SK-N-SH (cell line): ENCODE measurements at places on chromosomes 1 and 21.
A peak's percentile ranks its signal among the peaks of the same experiment; 100 is the strongest.

DNA sequence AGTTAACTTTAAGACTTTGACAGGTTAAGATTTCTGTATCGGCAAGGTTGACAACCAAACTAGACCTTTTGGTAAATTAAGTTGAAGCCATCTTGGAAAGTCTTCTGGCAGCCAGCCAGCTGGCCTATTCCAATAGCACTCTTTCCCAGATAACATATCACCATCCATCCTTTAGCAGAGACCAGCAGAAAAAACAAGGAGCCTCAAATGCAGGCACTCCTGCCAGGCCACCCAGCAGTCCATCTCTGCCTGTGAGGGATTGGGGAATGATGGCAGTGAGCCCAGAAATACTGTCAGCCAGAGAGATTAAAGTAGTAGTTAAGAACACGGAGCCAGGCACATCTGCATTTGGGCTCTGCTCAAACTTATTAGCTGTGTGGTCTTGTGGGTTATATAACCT, 19.4 kb downstream of the ZBTB40 start:
- peak; percentile 81 for DNase-seq

- no peak for DNase-seq
These were observed 10.7 kb downstream of the SLC9A1 start for GRCh38 chr1:27144049-27144748.

GRCh38 chr1:111602302-111602701, 17.3 kb upstream of the RAP1A start:
- DNase-seq: no peak

- no peak for DNase-seq
These were observed 104.8 kb downstream of the CSMD2 start for GRCh38 chr1:34060187-34060730.

- no peak for DNase-seq
These were observed 113.1 kb downstream of the RRAGC start for GRCh38 chr1:38746402-38746935.

GRCh38 chr1:196649990-196650389, 1.9 kb upstream of the CFH start:
- DNase-seq: no peak

DNA sequence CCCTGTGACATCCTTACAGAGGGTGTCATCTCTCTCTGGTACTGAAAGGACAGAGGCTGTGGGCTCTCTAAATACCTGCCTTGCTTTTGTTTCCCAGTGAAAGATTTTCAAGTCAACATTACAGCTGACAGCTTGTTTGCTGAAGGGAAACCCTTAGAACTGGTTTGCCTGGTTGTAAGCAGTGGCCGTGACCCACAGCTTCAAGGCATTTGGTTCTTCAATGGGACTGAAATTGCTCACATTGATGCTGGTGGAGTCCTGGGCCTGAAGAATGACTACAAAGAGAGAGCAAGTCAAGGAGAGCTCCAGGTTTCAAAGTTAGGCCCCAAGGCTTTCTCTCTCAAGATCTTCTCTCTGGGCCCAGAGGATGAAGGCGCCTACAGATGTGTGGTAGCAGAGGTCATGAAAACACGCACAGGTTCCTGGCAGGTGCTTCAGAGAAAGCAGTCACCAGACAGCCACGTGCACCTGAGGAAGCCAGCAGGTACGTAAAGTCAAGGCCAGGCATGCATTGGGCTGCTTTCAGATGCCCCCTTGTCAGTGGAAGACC, 11.8 kb downstream of the CD101 start:
- no peak for DNase-seq

DNA sequence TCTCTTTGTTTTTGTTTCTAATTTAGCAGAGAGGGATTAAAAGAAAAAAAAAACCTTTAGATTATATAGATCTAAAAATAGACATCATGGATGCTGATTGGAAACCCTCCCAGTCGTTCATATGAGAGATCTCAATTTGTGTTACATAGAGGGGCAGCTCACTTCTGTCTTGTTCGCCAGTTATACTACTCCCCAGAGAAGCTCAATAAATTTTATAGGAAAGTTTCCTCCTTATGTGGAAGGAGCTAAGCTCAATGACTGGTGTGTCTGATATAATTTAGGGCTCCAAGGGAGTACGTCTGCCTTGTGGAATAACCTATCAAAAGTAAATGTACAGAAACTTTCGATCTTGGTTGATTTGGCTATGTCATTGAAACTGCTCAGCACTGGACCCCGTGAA, 117.6 kb downstream of the PEX14 start:
- DNase-seq: no peak

DNA sequence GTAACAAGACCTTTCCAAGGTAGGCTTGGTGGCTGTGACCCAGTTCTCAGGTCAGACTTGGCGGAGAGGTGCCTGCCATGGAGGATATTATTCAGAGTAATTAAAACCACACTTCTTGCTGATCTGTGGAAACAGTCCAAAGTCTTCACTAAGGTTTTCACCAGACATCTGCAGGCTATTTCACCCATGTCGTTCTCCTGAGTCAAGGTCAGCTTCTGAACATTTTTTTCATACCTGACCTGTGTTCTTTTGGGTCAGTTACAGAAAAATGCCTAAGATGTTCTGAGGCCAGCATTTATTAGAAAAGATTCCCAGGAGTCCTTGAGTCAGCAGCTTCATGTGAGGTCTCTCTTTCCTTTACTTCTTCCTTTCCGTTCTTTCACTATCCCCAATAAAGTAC, 54.9 kb downstream of the RGL1 start:
- DNase-seq: no peak

GRCh38 chr1:90325168-90325567, 330.3 kb downstream of the ZNF326 start:
- DNase-seq: no peak

DNA sequence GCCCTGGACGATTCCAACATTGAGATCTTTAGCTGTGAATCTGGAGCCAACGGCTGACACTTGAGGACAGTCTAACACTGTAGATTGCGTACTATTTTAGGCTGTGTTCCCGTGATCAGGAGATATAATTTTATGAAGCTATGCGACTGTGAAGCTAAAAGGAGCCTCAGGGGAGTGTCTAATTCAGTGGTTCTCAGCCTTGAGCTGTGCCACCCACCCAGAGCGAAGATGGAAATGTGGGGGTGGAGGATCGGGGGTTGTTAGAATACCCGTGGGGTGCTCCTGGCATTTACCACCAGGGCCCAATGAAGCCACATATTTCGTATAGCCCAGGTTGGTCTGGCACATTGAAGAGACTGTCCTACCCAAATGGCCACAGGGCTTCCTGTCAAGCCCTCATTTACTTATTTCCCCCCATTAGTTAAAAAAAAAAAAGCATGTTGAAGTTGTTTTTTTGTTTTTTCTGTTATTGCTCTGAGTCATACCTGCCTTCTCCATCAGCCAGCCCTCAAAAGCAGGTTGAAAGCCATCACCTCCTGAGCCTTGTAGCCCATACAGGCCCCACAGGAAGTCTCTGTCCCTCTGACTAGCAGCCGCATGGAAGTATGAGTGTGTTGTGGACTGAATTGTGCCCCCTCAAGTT, 141.7 kb downstream of the GALNT2 start:
- DNase-seq: no peak

DNA sequence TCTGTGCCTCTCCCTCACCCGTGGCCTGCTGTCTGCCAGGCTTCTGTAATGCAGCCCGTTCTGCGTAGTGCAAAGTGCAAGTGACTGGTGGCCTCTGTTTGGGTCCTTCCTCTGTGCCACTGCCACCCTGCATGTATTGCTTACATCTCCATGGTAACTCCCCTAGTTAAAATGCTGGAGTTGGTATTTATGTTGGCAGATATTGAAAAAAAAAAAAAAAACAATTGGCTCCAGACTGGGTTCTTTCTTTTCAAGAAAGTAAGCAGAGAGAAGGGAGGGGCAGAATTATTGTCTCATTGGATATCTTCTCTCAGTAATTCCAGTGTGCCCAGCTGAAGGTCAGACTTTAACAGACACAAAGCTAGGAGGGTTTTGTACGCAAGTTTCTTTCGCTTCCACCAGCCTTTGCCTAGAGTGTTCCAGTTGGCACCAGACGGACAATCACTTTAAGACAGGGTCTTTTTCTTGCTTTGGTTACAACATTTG, 242.3 kb downstream of the PBX1 start:
- no peak for DNase-seq

DNA sequence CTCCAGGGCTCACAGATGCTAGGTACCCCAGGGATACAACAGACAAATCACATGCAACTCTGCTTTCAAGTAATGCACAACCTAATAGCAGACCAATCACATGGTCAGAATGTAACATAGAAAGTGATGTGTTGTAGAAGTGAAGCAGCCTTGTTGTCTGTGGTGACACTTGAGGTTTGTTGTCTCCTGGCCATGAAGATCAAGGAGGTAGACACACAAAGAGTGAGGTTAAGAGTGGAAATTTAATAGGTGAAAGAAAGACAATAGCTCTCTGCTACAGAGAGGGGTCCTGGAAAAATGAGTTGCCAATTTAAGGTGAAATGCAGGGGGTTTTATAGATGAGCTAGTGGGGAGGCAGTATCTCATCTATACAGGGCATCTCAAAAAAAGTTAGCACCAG, 2.5 kb upstream of the TMEM9 start:
- DNase-seq: no peak

DNA sequence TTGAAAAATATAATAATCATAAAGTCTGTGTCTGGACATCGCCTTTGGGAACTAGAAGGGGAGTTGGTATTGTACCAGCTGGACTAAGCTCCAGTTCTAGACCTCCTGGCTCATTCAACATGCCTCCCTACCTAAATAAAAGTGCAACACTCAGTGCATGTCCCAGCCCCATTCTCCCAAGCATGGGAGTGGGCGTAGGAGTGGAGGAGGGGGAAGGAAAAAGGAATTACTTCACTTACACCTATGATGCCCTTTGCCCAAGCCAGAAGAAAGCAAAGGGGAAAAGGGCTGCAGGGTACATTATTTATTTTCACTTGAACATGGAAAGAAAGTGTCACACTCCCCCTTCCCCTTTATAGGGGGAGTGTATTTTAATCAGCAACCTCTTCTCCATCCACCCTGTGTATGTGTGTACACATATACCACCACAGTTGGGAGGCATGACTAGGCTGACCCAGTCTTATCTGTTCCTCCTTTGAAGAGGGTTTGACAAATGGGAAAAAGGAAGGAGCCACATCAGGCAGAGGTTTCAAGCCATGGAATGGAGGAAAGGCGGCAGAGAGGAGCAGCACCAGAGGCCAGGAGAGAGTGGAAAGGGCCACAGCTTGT, 3.2 kb downstream of the NIT1 start:
- DNase-seq: no peak

DNA sequence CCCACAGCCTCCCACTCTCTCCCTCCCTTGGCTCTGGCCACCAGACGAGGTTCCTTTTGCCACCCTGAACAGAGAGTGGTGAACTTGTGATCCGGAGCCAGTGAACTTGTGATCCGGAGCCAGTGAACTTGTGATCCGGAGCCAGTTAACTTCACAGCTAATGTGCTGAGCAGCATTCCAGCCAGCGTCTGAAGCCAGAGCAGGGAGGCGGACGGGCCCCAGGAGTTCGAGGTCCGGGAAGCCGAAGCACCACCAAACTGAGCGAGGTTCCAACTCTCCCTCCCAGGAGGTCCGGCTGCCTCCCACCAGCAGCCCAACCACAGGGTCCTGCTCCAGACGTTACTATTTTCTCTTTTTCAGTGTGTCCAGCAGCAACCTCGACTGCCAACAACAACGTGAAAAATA, 85.8 kb downstream of the SYF2 start:
- DNase-seq: no peak

GRCh38 chr1:214420833-214421232, 130.6 kb downstream of the PTPN14 start:
- no peak for DNase-seq
